Adipose tissue (tissue), 3 donors: ENCODE measurements at places on chromosomes 1 and 21. TPM values are rescaled to one million over a fixed set of nuclear protein-coding genes. Genes with fewer than 3 reads are reported as not detected.

MAP1LC3C gene
- 19.1 TPM for polyA plus RNA-seq

CGN gene
- polyA plus RNA-seq, result 28.7 TPM

RNU1-2 gene
- polyA plus RNA-seq, result not detected

OR2W3 gene
- not detected for polyA plus RNA-seq

HTR6 gene
- not detected for polyA plus RNA-seq

OR10J1 gene
- polyA plus RNA-seq, result not detected

SMCP gene
- polyA plus RNA-seq, result not detected

IFI44L gene
- polyA plus RNA-seq, result 11.0 TPM

BRDT gene
- polyA plus RNA-seq, result not detected

C1orf122 gene
- polyA plus RNA-seq, result 62.2 TPM

BEND5 gene
- polyA plus RNA-seq, result 2.8 TPM

BARHL2 gene
- not detected for polyA plus RNA-seq

FHL3 gene
- 14.1 TPM for polyA plus RNA-seq

WDR3 gene
- polyA plus RNA-seq, result 7.2 TPM

BGLAP gene
- 0.31 TPM for polyA plus RNA-seq

NCF2 gene
- 30.8 TPM for polyA plus RNA-seq

IGSF3 gene
- 1.9 TPM for polyA plus RNA-seq

NUCKS1 gene
- polyA plus RNA-seq, result 15.3 TPM

PLA2G5 gene
- polyA plus RNA-seq, result 45.0 TPM

ZNF683 gene
- polyA plus RNA-seq, result not detected

WNT9A gene
- 2.5 TPM for polyA plus RNA-seq

PLA2G2A gene
- polyA plus RNA-seq, result 94.3 TPM

RNF207 gene
- 7.5 TPM for polyA plus RNA-seq

LCE6A gene
- not detected for polyA plus RNA-seq

PLA2G2D gene
- polyA plus RNA-seq, result not detected

ADAMTS5 gene
- 9.4 TPM for polyA plus RNA-seq

CADM3 gene
- polyA plus RNA-seq, result 1.2 TPM

AMY1B gene
- 0.30 TPM for polyA plus RNA-seq

RNU1-4 gene
- polyA plus RNA-seq, result not detected

PCP4L1 gene
- not detected for polyA plus RNA-seq

BEST4 gene
- polyA plus RNA-seq, result 0.16 TPM

MEX3A gene
- 0.26 TPM for polyA plus RNA-seq

CAPN8 gene
- polyA plus RNA-seq, result 0.36 TPM

LAPTM5 gene
- polyA plus RNA-seq, result 19.5 TPM

HCRTR1 gene
- polyA plus RNA-seq, result 0.25 TPM

OR6K3 gene
- polyA plus RNA-seq, result not detected

SAMD13 gene
- 1.5 TPM for polyA plus RNA-seq

LCE3E gene
- not detected for polyA plus RNA-seq

ITLN2 gene
- polyA plus RNA-seq, result 8.9 TPM

KLHL17 gene
- 5.9 TPM for polyA plus RNA-seq

GSTM5 gene
- polyA plus RNA-seq, result 0.84 TPM

LGR6 gene
- polyA plus RNA-seq, result 0.05 TPM

TTLL7 gene
- polyA plus RNA-seq, result 2.6 TPM

COL16A1 gene
- polyA plus RNA-seq, result 4.3 TPM

TAL1 gene
- polyA plus RNA-seq, result 4.2 TPM

LINGO4 gene
- polyA plus RNA-seq, result not detected

SPRR3 gene
- 20.3 TPM for polyA plus RNA-seq

SYPL2 gene
- 1.2 TPM for polyA plus RNA-seq

TCHH gene
- polyA plus RNA-seq, result 0.24 TPM

VHLL gene
- polyA plus RNA-seq, result not detected

CFAP141 gene
- polyA plus RNA-seq, result not detected

MYOC gene
- 0.47 TPM for polyA plus RNA-seq
